Hypothalamus (tissue), 51 donors: ENCODE measurements at places on chromosomes 4 and X.

DNA sequence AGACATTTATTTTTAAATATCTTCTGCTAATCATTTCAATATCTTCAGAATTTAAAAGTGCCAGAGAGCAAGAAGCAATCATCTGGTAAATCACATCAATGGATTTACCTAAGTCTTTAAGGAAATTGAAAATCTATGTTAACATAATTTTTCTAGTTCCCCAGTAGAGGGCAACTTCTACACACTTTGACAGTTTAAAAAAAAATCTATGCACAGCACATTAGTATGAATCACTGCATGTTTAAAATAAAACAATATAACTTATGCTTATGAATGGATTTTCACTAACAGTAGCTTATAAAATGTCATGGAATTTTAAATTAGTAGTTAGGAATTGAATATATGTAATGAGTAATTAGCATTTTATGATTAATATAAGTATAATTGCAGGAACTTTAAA, 126.5 kb downstream of the REELD1 start:
- DNase-seq = no peak

GRCh38 chr4:157983300-157983699, 189.5 kb downstream of the GASK1B start:
- no peak for DNase-seq

DNA sequence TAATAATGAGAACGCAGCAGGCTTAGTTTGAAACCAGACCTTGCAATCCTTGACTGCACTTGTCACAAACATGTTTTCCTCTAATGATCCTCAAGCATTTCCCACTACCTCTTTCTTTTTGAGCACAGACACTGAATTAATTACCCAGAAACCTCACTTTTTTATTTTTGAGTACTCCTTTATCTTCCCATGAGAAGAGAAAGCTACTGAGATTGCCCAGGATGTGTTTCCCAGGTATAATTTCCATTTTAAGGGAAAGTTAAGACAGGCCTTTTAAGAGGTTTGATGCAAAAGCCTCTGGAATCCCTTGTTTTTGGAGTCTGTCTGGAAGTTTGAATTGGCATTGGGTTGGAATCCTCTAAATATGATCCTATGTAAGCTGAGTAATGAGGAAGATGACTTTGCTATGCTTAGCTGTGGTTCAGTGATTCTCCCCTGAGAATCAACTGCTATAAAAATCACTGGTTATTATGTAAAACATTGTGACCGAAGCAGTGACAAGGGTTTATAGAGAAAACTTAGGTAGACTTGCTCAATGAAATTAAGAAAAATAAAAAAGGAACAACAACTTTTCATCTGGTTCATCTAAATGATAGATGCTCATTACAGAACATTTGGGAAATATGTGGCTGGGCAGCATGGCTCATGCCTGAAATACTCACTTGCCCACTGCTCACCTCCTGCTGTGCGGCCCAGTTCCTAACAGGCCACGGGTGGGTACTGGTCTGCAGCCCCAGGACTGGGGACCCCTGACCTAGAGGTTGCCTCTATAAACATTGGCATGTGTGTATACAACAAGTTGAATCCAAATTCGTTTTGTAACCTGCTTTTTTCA, 10.8 kb upstream of the RHOH start:
- no peak for DNase-seq

DNA sequence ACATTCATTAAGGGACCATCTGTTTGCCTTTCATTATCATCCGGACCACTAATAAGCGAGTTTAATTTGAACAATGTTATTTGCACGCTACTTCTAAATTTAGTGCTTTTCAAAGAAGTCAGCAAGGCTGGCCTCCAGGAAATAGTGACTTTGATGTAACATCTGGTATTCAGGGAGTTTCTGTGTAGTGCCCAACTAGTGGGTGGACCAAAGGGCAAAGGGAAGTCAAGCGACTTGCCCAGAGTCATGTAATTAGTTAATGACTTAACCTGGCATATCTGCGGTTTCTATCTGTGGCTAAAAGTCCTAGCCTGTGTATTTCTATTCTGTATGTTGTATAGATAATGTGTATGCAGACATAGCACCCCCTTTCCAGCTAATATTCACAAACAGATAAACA, 56.3 kb upstream of the LCORL start:
- no peak for DNase-seq

GRCh38 chr4:987624-988513, 1.0 kb downstream of the IDUA start:
- no peak for DNase-seq

DNA sequence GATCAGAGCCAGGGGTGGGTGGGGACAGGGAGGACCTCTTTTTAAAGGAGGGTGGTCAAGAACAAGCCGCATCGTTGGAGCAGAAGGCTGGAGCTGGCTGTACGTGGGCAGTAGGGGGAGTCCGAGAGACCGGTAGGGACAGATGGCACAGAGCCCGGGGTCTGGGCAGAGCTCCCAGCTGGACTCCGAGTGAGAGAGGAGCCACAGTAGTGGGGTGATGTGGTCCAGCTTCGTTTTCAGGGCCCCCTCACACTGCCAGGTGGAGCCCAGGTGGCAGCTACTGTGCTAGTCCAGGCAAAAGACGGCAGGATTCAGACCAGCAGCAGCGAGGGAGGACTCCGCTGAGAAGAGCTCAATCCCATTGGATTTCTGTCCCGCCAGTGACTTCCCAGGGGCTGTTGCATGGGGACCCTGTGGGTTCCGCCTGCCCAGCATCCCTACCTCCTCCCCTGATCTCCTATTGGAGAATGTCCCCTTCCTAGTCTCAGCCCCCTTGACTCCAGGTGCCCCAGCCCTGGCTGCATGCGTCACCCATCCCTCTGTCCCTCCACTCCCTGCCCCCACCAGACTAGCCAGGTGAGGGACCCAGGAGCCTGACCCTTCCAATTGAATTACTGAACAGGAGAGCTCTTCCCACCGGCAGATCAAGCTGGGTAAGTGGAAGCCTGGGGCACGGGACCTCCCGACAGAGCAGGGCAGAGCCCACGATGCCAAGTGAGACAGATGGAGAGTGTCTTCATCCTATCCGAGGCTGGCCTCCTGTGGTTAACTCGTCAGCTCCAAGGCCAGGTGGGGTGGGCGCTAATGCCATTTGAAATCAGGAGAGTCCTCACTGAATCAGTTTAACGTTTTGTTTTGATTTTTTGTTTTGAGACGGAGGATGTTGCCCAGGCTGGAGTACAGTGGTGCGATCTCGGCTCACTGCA, 2.9 kb downstream of the ARHGAP4 start:
- DNase-seq = peak; percentile 57

DNA sequence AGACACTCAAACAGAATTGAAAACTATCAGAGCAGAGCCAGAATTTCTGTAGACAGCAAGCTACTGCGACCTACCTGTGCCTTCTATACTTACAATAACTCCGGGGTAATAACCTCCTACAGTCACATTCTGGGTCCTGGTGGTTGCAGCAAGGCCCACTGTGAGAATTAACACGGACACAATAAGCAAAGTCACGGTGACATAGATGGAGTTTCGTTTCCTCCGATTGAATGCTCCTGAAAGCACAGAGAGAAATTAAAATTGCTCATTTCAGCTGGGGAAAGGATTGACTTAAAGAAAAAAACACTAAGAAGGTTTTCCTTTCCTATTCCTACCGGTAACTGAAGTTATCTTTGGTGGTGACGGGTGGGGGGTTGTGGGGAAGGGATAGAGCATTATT, 7.0 kb downstream of the TMEM255A start:
- DNase-seq = no peak

DNA sequence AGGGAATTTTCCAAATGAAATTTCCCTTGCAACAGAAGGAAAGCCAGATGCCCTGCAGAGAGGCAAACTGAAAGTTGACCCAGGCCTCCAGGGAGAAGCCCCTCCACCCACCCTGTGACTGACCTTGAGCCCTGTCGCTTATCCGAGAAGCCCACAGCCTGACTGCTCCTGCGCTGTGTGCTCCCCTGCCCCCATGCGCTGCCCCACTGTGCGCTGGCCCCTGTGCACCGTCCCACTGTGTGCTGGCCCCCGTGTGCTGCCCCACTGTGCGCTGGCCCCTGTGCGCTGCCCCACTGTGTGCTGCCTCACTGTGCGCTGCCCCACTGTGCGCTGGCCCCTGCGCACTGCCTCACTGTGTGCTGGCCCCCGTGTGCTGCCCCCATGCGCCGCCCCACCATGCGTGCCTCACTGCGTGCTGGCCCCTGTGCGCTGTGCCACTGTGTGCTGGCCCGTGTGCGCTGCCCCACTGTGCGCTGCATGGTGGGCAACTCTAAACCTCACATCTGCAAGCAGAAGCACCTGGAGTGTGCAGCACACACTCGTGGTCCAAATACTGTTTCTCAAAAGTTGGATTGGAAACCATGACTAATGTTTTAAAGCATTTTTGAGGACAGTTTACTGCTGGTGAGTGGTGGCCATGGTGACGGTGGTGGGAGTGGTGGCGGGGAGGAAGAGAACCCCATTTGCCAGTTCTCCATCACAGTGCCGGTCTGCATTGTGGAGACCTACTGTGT, 8.3 kb upstream of the GRPEL1 start:
- no peak for DNase-seq

GRCh38 chrX:23435575-23435974, 100.9 kb downstream of the PTCHD1 start:
- DNase-seq = no peak

DNA sequence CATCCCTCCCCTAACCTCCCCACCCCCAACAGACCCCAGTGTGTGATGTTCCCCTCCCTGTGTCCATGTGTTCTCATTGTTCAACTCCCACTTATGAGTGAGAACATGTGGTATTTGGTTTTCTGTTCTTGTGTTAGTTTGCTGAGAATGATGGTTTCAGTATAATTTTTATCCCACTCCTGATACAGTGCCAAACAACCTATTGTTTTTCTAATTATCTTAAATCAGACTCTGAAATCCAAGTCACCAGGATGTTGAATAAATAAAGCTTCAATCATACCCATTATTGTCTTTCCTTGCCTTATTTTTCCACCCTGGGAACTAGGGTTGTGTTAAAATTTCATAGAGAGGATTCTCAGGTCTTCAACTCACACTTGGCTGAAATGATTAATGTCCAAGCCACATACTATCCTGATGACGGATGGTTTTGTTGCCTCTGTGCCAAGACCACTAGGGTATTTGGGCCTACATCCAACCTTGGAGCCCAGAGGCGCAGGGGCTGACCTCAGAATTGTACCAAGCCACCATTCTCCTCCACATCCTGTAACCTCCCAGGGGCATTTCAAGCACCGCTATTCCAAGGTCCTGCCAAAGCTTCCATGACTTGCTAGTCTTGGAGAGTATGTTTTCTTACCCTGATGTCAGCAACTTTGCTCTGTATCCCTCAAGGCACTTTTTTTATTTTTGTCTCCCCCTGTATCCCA, 332.4 kb downstream of the ARHGAP24 start:
- DNase-seq = no peak

DNA sequence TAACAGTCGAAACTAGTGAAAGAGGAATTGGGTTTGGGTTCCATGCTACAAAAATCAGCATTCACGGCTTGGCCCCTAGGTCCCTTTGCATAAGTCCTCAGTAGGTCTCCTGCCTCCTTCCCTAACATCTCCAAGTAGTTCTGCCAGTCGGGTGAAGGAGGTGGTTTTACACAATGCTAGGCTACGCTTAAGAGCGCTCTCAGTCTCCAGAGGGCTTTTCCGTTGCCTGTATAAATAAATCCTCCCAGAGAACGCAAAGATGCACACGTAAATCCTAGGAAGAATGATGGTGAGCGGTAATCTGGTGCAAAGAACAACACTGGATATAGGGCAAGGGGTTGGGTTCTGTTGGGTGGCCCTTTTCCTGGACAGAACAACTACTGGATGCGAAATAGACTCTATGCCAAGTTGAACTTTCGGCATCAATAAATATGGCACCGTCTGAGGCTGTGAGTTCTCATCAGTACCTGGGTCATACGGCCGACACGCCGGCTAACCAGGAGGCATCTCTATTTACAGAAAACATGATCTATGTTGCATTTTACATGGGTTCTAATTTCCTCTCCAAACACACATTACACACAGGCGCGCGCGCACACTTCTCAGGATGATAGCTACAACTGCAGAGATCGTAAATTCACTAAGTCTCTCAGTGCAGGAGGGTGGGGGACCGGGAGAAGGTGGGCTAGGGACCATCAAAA, 1.3 kb downstream of the CAMK2D start:
- no peak for DNase-seq

DNA sequence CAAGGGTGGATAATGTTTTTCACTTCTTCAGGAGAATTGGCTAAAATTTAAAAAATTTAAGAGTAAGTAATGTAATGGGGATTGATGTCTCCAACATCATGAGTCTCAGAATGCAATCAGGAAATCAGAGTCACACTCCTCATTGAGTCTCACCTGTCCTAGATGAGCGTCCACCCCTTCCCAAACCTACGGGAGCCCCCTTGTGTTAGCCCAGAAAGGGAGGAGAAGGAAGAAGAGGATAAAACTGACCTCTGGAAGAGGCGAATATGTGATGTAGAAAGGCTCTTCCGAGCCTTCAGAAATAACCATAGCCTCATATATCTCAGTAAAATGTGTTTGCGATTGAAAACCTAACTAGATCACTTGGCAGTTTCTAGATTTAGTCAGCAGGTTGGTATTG, 157.1 kb downstream of the DCLK2 start:
- DNase-seq = no peak

GRCh38 chr4:168994958-168995357, 15.1 kb downstream of the CBR4 start:
- no peak for DNase-seq

GRCh38 chr4:81562093-81562492, 90.4 kb upstream of the RASGEF1B start:
- no peak for DNase-seq

DNA sequence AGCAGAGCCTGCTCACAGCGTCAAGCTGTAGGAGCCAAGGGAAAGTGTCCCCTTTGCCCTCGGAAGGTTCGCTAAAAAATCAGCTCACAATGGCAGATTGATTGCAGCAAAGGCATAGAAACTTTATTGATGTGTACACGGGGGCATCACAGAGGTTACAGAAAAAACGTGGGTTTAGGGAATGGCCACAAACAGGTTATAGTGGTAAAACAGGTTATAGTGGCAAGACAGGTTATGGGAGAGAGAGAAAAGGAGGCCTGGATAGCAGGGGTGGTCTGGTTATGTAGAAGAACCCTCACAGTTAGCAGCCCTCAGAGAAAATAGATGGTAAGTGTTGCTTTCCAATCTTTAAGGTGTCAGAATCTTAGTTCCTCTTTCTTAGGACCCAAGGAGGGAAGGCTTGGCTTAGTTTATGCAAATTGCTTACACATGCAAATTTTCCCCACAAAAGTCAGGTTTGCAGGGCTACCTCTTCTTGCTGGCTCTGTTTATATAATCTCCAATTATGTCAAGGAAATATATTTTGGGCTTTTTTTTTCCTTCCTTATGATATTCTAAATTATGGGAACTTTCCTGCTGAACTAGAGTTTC, 113.7 kb downstream of the BMP15 start:
- no peak for DNase-seq

GRCh38 chr4:142743121-142743825, 102.8 kb downstream of the INPP4B start:
- no peak for DNase-seq

DNA sequence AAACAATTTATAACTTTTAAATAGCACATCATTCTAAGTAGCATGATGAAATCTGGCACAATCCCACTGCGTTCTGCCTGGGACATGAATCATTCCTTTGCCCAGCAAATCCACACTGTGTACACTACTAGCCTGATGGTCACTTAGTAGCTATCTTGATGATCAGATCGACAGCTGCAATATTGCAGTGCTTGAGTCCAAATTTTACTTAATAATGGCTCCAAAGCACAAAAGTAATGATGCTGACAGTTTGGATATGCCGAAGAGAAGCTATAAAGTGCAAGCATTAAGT, 86.6 kb upstream of the NPNT start:
- DNase-seq = no peak

GRCh38 chrX:125681507-125681906, 361.8 kb downstream of the TEX13C start:
- no peak for DNase-seq
